ENCODE measurements at places on chromosomes 1 and 21.

GRCh38 chr1:12798911-12799310, 7.7 kb downstream of the PRAMEF1 start:
- no peak for DNase-seq

DNA sequence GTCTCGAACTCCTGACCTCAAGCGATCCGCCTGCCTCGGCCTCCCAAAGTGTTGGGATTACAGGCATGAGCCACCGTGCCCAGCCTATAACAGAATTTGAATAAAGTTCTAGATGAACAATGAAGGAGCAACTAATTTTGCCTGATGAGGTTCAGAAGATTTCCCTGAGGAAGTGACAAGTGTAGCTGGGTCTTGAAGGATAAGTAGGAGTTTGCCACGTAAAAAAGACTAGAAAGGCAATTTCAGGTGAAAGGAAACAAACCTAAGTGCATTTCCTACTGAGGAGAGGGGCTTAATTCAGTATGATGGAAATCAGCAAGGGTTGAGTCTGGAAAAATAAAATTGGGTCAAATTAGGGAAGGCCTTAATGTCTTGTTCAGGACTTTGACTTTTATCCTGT, 18.6 kb upstream of the DMRTB1 start:
- DNase-seq: no peak

DNA sequence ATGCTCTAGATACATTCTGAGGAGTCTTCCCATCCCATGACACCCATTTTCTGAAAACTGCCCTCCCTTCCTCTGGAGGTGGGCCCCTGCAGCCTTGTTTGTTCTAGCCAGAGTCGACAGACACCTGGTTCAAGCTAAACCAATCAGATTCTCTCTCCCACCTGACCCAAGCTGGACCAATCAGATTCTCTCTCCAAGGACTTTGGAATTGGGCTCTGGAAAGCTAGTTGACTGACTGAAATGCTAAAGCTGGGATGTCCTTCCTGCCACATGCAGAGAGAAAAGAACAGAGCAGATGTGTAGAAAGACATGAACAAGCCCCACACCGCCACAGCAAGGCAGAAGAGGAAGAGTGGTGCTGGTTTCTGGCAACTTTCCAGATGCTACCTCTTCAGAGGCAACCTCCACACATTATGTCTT, 24.6 kb downstream of the ASAP3 start:
- no peak for DNase-seq

- no peak for DNase-seq
Observed at GRCh38 chr1:3469104-3469848, 14.8 kb downstream of the ARHGEF16 start.

- DNase-seq: peak; percentile 35
Observed at GRCh38 chr1:200488375-200489165, 78.7 kb upstream of the ZNF281 start.

- no peak for DNase-seq
Observed at GRCh38 chr1:183589874-183590243, 400 bp downstream of the NCF2 start.

DNA sequence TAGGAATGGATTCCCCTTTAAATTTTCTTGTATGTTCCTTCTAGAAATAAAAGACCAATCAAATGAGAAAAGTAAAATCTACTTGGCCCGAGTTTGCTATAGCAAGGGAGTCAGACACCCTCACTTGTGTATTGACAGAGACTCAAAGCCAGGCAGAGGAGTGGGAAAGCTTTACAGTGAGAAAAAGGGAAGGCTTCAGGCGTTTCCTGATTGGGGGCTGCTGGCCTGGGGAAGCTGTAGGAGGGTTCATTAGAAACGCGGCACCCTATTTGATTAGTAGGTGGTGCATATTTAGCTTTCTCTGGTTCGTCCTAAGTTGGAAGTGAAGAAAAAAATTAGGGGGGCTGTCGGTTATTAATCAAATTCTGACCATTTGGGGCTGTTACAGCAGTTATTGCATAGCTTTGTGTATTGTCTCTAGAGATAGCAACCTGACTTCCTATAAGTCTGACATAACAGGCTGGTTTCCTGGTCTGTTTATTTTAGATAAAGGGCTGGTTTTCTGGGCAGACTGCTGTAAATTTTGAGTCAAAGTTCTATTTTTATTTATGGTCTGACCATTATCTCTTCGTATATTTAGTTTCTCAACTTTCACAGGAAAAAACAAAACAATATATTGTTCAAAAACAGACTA, 10.0 kb downstream of the SLC25A24 start:
- DNase-seq: no peak

- DNase-seq: no peak
Observed at GRCh38 chr1:21510113-21510493, 880 bp downstream of the ALPL start.

DNA sequence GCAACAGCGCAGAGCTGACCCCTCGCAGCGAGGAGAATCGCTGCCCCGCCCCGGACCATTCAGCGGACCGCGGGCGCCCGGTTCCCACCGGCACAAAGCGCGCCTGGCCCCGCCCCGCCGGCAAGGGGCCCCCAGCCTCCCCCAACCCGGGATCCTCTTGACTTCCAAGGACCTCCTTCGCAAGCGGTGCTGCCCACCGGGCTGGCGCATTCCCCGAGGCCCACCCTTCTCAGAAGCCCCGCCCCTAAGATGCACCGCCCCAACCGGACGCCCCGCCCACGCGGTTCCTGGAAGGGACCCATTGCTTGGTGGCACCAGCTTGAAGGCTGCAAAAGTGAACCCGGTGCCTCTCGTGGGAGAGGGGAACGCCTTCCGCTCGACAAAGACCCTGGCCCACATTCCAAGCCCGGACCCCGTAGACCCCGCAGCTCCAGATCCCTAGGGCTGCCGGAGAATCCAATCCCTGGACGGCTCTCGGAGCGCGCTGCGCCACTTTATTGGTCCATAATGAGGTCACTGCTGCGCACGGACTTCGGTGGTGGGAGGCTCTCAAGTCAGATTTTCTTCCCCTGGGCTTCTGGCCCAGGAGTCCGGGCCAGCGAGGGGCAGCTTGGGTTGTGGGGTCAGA, 2.0 kb downstream of the HES3 start:
- DNase-seq: no peak

DNA sequence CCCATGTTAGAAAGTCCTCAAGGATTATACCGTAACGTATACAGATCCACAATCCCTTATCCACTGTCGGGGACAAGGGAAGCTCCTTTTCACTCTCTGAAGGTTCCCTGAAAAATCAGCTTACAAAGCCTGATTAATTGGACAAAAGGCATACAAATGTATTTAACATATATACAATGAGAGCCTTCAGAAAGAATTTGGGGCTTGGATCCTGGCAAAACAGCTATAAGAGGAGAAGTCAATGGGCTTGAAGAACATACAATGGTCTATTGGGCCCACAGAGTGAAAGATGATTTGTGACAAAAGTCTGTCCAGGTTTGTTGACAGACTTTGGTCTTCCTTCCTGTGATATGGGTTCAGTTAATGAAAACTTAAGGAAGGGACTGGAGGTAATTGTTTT, 10.7 kb downstream of the TACSTD2 start:
- DNase-seq: no peak

- DNase-seq: no peak
Observed at GRCh38 chr1:64343105-64343822, 126.7 kb upstream of the CACHD1 start.

DNA sequence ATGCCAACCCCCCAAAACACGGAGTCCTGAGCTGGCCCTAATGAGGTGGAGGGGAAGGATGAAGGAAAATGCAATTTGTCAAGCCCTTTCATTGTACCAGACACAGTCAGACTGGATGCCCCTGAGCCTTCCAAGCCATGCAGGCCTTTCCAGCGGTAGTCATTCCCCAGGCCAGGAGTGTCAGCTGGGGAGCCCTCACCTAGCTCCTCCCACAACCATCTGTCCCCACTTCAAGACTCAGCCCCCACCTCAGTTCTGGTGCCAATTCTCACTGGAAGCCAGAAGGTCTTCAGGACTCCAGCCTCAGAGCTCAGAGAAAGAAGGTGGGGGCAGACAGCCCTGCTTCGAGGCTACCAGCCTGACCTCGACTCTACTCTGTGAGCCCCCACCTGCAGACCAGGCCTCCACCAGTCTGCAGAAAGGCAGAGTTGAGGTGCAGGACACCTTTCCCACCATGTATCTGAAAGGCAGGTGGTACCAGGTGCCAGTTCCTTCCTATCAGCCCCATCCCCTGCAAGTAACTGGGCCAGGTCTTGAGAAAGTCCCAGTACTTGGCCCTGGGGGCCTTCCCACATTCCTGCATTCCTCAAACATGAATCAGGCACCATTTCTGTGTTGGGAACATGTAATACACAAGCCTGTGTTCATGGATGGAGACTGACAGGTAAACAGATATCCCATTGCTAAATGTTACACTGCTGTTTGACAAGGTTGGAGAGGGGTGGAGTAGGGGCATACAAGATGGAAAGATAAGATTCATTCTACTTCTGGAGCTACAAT, 180.6 kb upstream of the EDN2 start:
- DNase-seq: no peak

GRCh38 chr1:98523256-98523655, 138.3 kb upstream of the SNX7 start:
- no peak for DNase-seq

DNA sequence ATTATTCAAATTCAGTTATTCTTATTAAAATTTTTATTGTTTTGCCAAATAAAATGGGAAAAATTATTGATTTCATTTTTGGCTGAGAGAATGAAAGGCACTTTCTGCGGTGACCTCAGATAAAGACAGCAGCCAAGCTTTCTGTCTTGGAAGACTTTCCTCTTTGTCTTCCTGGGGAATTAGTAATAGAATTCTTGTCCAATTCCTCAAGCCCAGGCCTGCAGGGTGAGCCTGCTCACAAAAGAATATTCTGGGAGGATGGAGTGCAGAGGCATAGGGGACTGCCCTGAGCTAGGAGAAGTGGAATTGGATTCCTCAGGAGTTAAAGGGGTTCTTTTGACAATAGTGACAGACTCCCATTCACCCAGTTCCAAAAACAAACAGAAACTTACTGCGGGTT, 614.5 kb upstream of the ADGRL2 start:
- no peak for DNase-seq

- no peak for DNase-seq
Observed at GRCh38 chr1:32960819-32961355, 3.7 kb downstream of the RNF19B start.

DNA sequence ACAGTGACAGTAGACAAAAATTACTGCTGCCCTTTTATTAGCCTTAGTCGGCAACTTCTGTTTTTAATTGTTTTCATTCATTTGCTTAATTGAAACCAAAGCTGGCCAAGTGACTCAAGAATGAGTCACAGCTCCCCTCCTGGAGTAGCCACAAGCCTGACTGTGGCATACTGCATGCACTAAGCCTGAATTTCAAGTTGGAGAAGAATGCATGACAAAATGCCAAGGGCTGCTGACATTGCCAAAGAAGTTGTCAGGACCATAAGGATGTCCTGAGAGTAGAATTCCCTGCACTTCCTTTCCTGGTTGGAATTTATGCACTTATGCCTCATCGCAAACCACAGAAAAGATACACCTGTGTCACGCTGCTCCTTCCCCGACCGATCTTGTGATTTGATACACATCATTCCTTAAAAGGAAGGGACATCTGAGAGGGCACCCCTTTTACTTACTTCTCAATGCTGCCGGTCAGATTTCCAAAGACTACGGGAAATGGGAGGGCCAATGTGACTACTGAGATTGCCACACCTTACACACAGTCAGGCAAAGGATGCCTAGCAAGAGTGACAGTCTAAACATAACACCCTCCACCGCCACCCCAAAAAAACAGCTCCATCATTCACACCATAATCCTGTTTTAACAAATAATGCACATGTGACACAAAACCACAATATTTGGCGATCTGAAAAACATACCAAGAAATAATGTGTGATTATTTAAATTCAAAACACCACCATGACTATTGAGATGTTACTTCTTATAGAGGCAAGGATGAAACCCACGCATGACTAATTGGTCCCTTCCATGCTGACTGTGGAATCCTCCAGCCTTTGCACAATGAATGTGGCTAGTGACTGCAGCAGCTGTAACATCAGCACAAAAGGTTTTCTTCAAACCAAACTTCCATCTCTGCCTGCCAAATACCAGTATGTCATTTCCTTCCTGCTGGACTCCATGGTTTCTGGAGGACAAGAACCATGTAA, 28.2 kb downstream of the VAV3 start:
- DNase-seq: no peak

DNA sequence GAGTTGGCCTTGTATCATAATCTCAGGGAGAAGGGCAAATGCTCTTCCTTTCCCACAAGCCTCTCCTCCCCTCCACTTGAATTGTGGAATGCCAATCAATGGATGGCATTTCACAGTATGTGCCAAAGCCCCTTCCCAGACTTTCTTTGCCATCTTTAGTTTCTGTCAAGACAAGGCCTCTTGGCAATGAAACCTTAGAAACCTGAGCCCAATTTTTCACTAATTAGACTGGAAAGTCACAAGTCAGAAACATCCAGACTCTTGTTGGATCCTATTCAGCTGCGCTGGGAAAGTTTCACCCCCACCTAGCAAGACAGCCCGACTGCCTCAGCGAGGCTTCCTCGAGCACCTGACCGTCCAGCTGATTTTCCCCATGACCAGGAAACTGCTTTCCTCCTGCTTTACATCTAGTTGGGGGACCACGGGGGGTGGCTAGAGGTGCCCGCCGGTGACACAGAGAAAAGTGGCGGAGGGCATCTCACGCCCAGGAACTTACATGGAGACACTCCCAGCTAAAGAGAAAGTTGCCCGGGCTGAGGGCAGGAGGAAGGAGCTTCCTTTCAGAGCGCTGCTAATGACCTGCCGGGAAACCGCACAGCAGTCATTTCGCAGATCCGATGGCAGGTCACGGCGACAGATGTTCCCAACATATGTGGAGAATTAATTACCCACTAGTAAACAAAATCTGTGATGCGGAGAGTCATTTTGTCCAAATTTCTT, 302.6 kb upstream of the RRP15 start:
- DNase-seq: no peak
